ENCODE measurements at places on chromosomes 12 and 14.

DNA sequence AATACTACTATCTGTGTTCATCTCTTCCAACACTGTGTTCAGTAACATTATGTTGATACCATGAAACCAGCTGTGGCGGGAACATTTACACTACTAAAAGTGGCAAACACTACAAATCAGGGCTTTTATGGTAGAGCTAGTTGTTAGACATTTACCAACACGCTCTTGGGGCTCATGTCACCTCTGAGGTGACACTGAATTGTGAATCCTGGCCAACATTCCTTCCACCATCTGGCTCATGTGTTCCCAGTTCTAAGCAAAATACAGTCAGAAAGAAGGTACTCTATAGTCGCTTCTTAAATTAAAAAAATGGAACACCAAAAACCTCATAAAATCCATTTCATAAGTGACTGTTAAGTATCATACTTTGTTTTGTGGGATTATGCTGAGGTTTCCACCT, 436.6 kb downstream of the FUT8 start:
- no peak for DNase-seq

GRCh38 chr12:5440978-5441377, 9.1 kb downstream of the NTF3 start:
- no peak for DNase-seq

GRCh38 chr12:81500788-81501187, 258.4 kb downstream of the PPFIA2 start:
- no peak for DNase-seq

DNA sequence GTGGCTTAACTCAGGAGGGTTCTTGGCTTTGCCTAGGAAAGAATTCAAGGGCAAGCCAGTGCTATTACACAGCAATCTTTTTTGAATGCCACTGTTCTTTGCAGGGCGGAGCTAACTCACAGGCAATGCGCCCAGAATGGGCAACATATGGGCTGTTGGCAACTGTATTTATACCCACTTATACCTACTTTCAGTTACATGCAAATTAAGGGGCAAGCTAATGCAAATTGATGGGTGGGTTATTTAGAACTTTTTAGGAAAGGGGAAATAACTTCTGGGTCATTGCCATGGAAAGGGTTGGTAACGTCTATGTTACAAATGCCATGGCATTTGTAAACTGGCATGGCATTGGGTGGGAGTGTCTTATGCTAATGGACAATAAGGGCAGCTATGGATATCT, 85.4 kb downstream of the C12orf50 start:
- no peak for DNase-seq

DNA sequence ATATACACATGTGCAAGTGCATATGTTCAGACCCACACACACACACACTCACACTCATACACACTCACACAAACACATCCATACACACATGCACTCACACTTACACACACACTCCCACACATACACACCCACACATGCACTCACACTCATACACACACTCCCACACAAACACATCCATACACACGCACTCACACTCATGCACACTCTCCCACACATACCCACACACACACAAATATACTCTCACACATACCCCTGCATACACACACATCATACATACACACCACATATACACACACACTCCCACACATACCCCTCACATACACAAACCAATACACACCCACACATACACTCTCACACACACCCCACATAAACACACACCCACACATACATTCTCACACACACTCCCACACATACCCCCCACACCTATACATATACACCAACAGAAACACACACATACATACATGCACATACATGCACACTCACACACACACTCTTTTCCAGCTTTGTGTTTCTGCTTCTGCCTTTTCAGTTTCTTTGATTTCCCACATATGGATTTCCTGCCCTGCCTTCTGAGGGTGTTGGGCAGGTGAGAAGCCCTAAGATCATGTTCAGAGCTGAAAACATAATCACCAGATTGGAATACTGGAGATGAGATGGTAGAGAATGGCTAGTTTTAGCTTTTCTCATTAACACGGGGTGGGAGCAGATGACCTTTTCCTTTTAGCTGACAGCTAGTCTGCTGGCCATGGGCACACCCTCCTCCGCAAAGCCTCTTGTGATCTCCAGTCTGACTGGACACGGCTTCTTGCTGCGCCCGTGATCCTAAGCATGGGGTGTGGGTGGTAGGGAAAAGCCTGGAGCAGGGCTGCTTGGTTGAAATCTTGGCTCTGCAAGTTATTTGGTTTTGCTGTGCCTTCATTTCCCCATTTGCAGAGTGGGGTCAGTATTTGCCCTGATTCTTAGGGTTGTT, 214.0 kb downstream of the CHST11 start:
- DNase-seq = no peak

DNA sequence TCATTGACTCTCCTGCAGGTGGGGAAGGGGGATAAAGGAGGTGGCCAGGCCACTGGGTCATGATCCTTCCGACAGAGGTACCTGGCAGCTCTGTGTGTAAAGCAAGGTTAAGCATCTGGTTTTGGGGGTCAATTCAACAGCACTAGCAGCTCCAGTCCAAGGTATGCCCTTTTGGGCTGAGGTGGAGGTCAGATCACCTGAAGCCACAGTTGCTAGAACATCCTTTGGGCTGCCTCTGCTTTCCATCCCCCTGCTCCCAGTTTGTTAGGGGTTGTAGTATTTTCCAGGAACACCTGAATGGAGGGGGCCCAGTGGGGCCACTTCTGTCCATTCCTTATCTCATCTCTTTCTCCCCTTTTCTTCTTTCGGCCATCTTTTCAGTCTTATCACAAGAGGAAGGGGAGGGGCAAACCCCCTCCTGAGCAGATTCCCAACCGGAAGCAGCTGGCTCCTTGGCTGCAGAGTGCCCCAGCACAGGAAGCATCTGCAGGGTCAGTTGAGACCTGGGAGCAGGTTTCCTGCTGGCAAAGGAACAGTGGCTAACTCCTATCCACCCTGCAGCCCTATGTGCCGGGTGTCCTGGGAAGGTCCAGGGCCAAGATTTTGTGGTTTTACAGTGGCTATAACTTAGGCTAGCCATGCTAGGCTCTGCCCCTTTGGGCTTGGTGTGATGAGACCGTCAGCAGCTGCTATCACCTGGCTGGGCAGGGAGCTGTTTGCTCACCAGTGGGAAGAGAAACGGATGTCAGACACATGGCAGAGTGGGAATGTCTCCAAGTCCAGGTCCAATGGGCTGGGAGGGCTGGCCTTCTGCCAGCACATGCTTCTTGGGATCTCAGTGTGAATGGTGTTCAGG, 40.2 kb downstream of the SH2B3 start:
- DNase-seq = peak; percentile 85

- no peak for DNase-seq
Observed at GRCh38 chr14:76884853-76885276, 58.7 kb downstream of the LRRC74A start.

- no peak for DNase-seq
Observed at GRCh38 chr12:32477714-32478113, 78.4 kb downstream of the FGD4 start.

DNA sequence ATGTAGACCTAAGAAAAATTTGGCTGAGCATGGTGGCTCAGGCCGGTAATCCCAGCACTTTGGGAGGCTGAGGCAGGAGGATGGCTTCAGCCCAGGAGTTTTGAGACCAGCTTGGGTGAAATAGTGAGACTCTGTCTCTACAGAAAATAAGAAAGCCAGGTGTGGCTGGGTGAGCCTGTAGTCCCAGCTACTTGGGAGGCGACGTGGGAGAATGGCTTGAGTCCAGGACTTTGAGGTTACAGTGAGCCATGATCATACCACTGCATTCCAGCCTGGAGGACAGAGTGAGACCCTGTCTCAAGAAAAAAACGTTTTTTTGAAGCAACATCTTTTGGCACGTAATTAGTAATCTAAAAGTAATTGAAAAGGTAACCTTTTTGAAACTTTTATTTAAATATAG, 70.9 kb downstream of the FERMT2 start:
- no peak for DNase-seq

DNA sequence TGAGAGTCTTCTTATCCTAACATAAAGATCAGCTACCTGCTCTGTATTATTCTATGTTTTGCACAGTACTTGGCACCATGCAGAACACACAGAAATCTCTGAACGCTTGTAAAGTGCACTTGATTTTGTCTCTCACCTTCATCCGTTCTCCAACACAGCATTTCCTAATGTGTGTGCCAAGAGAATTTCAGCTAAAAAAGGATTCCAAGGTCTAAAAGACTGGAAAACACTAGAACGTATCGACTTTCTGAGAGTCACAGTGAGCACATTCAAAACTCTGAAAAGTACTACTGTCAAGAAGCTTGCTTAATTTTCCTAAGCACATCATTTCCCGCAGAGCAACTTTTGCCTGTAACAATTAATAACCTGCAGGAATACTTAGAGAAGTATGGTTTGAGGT, 211.1 kb downstream of the ANO2 start:
- no peak for DNase-seq

- DNase-seq = no peak
Observed at GRCh38 chr12:105995961-105996431, 142.8 kb downstream of the NUAK1 start.

GRCh38 chr12:123973552-123974341, 732 bp downstream of the ZNF664 start:
- DNase-seq = no peak

DNA sequence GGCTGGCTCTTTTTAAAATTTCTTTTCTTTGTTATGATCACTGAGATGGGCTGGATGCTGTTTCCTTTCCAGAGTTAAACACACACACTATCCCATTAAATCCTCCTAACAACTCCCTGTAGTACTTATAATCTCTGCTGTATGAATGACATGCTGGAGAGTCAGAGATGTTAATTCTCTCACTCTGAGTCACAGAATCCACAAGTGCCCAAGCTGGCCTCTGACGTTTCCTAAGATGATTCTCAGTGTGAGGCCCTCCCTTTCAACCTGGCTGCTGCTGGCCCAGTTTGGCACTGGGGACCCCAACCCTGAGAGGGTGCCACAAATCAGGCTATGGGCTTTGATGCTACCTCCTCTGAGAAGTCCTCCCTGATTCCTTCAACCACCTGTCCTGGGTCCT, 5.4 kb downstream of the NOS1 start:
- DNase-seq = no peak

DNA sequence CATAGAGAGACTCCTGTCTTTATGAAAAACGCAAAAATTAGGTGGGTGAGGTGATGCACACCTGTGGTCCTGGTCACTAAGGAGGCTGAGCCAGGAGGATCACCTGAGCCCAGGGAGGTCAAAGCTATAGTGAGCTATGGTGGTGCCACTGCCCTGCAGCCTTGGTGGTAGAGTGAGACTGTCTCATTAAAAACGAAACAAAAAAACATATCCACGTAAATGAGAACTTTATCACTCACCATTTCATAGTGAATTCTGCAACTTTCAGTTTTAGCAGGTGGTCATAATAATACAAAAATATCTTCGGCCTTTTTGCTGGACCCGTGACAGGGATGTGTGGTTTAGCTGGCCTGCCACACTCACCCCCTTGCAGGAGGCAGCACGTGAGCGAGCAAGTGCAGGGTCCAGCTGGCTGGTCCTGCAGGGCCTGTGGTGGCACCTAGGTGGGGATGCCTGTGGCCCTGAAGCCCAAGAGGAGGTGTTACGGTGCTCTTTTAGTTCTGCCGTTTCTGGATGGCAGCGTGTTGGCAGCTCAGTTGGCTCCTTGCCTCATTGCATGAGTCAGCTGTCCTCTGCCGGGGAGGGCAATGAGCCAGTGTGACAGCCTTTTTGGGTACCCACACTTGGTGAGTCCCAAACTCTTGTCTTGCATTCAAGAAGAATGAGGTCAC, 1330.7 kb upstream of the TMEM132C start:
- DNase-seq = no peak

DNA sequence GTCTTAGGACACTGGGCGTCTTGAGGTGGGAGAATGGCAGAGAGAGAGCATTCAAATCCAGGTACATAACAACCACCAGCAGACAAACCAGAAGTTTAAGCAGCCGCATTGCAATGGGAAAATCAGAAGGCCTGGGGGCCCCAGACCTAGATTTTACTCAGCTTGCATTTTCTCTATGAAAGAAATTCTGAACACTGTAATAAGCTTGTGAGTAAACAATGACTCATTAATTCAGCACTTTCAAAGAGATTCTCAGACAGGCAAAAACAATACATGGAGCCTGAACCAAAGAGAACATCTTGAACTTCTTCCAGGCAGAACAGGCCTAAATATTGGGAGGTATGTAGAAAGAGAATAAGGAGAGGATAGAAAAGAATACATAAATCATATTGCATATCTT, 69.8 kb upstream of the IFNG-AS1 start:
- DNase-seq = no peak

- DNase-seq = no peak
Observed at GRCh38 chr12:51025338-51025835, 797 bp downstream of the SLC11A2 start.

- no peak for DNase-seq
Observed at GRCh38 chr12:68896881-68897540, 36.0 kb downstream of the CPM start.

DNA sequence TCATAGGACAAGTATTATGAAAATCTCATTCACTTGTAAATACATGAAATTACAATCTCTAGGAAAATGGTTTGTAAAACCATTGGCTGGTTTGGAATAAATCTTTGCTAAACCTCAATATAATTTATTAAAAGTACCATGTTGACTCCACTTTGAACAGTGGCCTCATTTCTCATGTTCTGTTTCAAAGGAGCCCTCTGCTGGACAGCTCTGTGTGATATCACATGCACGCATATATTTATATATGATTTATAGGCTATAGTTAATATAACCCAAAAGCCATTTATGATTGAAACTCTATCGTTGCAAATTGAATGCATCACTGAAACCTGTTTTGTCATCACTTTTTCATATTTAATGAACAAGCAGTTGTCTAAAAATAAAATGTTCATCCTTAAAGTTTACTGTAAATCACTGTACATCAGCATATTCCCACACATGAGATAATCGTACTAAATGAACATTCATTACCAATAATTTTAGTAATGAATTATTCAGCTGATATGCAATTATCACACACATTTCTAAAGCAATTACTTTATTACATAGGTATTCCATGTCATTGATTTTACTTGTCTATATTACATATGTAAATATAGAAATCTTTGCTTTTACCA, 493.8 kb downstream of the NPAS3 start:
- no peak for DNase-seq

DNA sequence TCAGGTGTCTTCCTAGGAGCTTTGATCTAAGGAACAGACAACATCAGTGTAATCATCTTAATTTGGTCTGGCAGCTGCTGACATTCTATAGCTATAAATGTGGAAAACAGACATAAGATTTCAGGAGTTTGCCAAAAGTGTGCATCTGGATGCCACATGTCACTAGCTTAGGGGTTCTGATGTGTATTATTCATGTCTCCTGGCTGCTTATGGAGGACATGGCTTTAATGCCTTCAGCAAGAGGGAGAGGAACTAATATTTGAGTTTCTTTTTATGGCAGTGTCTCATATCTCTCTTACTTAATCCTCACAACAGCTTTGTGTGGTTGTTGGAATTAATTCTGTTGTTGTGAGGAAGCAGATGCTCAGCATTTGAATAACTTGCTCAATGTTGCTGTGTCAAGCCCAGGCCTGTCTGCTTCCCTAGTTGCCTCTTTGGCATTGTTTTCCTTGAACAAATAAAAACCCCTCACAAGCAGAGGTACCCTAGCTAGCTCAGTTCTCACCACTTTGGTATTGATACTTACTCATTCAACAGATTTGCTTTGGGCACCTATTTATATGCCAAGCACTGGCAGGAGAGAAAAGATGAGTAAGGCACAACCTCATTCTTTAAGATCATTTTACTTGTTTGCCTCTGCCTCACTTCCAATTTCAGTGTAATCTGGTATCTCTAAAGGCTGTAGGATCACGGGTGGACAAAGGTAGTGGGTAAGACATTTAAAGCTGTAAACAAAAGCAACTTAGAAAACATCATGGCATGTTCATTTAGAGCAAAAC, 39.8 kb upstream of the EID3 start:
- no peak for DNase-seq

All from vagina (tissue), 2 donors.